Ascending aorta (tissue), 2 donors: ENCODE measurements at places on chromosomes 16 and 17.

DNA sequence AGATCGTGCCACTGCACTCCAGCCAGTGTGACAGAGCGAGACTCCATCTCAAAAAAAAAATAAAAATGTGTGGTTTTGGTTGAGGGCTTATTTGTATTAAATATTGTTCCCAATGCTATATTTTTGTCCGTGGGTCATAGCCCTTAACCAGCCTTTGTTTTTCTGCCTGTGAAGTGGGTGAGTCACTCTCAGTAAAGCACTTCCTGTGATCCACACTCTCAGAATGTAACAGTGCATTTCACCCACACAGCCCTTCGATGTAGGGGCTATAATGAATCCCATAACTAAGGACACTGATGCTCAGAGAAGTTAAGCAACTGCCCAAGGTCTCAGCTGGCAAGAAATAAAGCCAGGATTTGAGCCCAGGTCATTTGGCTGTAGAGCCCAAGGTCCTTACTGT lies 34.7 kb upstream of the POLR3E start:
- no peak for DNase-seq

DNA sequence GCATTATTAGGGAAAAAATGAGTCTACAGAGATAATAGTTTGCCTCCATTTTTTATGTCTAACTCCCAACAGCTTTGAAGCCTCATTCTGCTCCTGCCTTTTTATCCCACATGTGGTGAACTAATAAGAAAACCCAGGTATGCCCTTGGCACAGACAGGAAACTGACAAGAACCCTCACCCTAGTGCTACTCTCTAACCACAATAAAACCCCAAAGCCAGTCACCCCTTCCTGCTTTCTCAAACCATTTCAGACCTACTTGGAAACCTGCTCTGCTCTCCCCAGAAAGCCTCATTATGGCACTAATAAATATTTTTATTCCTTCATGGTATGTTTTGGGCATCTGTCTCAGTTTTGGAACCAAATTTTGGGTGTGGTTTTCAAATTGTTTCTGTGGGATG lies 3.9 kb upstream of the MARVELD3 start:
- DNase-seq = no peak

DNA sequence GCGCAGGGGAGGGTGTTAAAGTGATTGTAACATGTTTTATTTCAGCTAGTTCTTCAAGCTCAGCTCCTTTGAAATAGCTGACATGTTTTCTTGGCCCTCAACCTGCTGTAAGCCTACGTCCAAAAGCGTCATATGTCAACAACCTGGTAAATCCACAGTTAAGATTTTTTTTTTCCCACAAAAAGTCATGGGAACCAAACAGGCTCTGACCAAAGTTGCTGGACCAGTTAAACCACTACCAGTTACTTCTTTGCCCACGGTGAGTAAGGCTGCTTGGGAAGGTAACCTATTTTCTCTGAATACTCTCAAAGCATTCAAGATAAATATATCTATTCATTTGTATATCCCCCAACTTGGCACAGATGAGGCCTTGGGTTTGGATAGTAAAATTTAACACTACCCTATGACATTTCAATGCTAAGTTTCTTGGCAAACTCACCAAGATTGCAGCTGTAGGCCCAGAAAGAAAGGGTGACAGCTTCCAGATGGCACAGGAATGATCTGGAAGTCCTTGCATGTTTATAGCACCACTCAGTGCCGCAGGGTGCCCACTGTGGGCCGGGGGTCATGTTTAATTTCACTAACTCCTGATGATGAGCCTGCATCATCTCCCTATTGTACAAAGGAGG lies 166.2 kb downstream of the XYLT1 start:
- no peak for DNase-seq

DNA sequence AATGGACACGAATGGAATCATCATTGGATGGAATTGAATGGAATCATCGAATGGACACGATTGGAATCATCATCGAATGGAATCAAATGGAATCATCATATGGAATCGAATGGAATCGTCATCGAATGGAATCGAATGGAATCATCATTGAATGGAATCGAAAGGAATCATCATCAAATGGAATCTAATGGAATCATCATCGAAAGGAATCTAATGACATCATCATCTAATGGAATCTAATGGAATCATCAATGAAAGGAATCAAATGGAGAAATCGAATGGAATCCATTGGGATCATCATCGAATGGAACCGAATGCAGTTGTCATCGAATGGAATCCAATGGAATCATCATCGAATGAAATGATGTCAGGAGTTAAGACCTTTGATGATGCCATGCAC lies 154.9 kb downstream of the SHCBP1 start:
- no peak for DNase-seq

GRCh38 chr17:5919089-5919488 lies 151.1 kb upstream of the WSCD1 start:
- DNase-seq = no peak

GRCh38 chr17:55722742-55723487 lies at the start of gene TMEM100:
Gene TMEM100, minus strand, starts transcription at chr17:55722864. Its CDS starts 1,794 bp downstream, at chr17:55721070.
- no peak for DNase-seq

- DNase-seq = no peak
These were observed at the start of gene SDR42E1 for GRCh38 chr16:82011199-82011641. Gene SDR42E1, minus strand, starts transcription at chr16:82011470. Its CDS starts 10,612 bp downstream, at chr16:82000858.

- DNase-seq = no peak
These were observed 219.6 kb upstream of the IRX3 start for GRCh38 chr16:54506214-54506580.

GRCh38 chr16:82184213-82184612 lies 14.2 kb upstream of the MPHOSPH6 start:
- no peak for DNase-seq

DNA sequence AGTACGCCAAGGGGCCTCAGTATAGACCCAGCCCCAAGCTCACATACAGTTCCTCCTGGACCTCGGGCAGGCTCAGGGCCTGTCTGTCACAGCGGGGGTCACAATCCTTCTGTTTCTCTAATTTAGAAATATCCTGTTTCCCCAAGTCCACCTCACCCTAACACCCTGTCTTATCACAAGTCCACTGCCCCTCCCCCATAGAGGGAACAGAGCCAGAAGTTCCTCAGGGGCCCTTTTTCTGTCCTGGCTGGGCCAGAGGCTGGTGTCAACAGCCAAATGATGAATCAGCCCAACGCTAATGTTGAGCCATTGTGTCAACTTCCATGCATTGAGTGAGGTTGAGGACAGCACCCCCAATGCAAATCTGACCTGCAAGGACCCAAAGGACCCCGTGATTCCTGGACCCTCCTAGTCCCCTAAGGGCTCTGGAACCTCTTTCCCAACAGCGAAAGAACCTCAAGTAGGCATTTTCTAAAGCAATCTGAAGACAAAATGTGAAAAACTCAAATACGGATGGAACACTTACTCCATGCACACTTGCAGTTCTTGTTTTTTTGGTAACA lies 58.6 kb downstream of the PECAM1 start:
- DNase-seq = peak; percentile 83

DNA sequence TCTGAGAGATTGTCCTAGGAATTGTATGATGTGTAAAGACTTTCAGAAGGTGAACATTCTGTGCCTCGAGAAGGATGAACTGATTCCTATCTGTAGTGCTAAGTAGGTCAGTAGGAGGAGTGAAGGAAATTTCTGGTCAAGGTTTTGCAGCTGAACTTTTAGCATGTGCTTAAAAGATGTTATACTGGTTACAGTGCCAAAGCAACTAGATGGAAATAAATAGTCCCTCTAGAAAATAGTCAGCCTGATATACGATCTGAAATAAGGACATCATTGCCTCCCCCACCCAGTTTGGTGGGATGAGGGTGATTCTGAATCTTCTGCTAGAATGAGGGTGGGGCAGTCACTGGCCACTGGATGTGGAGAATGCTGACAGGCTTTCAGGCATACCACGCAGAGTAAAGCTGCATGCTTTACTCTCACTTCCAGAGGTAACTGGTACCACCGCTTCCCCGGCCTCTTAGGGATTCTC lies 57.2 kb upstream of the VPS4A start:
- no peak for DNase-seq

GRCh38 chr17:36816907-36817288 lies 120.4 kb upstream of the LHX1 start:
- no peak for DNase-seq

GRCh38 chr17:10155371-10156076 lies 42.9 kb downstream of the GAS7 start:
- DNase-seq = no peak

GRCh38 chr17:69818467-69818866 lies 256.6 kb upstream of the KCNJ16 start:
- no peak for DNase-seq

- no peak for DNase-seq
These were observed 129.6 kb downstream of the CMIP start for GRCh38 chr16:81574168-81574567.

DNA sequence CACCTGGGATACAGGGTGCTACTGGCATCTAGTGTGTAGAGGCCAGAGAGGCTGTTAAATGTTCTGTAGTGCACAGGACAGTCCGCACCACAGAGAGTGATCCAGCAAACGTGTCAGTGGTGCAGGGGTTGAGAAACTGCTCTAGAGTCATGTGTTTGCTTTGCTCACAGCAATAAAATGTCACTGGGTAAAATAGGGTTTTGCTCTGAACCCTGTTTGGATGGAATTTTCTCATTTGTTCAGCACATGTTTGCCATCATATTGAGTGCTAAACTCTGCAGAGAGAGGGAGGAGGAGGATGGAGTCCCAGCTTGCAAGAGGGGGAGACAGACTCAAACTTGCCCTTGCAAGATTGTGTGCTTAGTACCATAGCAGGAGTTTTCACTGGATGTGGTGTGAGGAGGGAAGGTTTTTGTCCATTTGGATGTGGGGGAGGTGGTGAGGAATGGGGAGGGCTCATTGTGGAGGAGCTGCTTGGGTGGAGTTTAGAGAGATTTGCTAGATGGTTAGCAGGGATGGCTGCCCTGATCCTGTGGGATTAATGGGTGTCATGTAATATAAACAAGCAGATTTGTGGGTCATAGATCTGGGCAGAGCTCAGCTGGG lies 11.8 kb downstream of the PLCG2 start:
- DNase-seq = no peak

DNA sequence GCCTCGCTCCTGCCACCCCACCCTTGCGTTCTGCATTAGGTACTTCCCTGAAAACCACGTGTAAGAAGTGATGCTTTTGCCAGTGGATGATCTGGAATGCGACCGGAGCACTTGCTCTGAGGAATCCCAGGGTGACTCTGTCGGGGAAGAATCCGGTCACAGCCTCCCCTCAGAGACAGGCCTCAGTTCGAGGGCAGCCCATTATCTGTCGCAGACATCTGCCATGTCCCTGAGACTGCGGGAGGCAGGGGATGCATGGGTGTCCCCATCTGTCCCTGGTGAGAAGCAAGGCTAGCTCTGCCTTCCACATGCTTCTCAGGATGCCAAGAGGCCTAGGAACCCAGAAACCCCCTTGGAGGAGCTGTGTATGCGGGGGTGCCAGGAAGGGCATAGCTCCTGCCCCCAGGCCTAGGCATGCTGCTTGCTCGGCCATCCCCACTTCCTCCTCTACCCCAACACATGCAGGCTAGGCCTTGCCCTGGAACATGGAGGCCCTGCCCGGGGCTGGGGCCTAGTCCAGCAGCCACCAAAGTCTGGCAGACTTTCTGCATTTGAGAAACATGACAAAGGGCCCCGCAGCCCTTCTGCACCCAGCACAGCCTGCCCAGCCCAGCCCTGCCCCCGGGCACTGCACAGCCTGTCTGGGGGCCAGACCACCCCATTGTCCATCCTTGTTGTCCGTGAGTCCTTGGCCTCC lies 20.5 kb downstream of the MNT start:
- no peak for DNase-seq

GRCh38 chr16:86982347-86982596 lies 334.9 kb downstream of the C16orf95 start:
- DNase-seq = no peak

- DNase-seq = no peak
These were observed 74.4 kb upstream of the TANC2 start for GRCh38 chr17:62891659-62892058.

GRCh38 chr17:43695970-43696865 lies 34.5 kb upstream of the MEOX1 start:
- peak; percentile 81 for DNase-seq

GRCh38 chr17:69018687-69019086 lies 42.0 kb downstream of the ABCA9 start:
- no peak for DNase-seq

DNA sequence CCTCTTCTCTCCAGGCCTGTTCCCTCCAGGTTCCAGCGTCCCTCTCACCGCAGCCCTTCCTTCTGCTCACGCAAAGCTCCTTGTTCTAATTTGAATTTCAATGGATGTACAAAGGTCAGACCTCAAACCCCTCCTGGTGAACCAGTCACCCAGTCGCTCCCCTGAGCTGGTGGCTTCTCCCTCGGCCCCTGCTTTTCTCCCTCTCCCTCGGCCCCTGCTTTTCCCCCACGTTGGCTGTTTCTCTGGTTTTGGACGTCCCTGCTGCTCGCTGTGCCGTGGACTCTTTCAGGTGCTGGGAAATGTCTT lies 8.6 kb upstream of the MSLN start:
- no peak for DNase-seq
